Germinal center (tissue), 1 donor: ENCODE measurements at places on chromosomes 11 and 22.

DNA sequence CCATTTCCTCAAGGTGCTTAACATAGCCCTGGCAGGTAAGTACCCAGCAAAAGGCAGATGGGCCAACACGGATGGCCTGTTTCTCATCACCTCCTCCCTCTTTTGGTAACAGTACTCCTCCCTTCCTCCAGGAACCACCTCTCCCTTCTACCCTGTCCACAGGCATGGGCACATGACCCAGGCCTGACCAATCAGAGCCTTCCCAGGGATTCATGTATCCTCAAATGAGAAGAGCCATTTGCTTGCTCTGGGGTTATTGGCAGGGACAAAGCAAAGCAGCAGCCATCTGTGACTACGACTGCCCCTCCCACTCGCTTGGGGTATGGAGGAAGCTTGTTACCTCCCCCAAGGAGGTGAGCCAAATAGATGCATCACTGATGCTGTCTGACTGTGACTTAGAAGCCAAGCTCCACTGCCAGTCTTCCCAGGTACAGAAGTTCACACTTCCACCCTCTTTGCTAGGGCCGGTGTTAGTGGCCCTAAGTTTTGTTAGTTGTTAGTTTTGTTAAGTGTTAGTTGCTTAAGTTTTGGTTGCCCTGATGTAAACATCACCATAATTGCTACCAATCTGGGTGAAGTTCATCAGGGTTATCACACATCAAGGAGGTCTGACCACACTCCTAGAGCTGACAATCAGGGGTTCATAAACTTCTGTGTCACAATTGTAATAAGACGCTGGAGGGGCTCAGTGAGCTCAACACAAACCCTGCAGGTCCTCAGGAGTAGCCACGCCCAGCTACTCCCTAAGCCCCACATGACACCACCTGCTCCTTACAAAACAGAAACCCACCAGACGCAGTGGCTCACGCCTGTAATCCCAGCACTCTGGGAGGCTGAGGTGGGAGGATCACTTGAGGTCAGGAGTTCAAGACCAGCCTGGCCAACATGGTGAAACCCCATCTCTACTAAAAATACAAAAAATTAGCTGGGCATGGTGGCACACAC, 57.3 kb downstream of the ARFGAP3 start:
- no peak for DNase-seq

- DNase-seq: no peak
Measured at GRCh38 chr11:116580799-116581198, 192.0 kb downstream of the BUD13 start.

GRCh38 chr11:121145826-121146225, 44.8 kb downstream of the TECTA start:
- no peak for DNase-seq

GRCh38 chr22:39469326-39469680, 12.5 kb downstream of the MGAT3 start:
- DNase-seq: no peak

DNA sequence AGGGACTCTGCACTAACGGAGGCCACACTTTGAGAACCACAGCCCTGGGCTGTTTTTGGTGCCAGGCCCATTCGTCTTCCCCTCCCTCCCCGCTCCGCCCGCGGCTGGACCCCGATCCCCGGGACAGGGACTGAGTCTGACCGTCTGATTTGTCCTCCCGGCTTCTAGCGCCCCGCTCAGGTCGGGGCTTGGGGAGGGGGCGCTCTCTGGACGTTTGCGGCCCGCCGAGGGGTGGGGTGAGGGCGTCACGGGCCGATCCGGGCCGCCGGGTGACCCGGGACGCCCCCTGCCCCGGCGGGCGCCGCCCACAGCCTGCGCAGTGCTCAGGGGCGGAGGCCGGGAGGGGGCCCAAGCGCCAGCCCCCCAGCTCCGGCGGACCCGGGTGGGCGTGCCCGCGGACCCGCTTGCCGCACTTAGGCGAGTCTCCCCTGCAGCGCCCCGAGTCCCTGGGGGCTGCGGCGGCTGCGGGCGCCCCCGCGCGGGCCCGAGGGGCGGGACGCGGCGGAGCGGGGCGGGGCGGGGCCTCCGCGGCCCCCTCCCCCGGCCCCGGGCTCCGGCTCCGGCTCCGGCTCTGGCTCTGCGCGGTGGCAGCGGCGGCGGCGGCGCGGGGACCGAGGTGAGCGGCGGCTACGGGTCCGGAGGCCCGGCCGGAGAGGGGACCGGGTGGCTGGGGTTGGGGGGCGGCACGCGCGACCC, 33.7 kb upstream of the PRR5 start:
- DNase-seq: no peak

DNA sequence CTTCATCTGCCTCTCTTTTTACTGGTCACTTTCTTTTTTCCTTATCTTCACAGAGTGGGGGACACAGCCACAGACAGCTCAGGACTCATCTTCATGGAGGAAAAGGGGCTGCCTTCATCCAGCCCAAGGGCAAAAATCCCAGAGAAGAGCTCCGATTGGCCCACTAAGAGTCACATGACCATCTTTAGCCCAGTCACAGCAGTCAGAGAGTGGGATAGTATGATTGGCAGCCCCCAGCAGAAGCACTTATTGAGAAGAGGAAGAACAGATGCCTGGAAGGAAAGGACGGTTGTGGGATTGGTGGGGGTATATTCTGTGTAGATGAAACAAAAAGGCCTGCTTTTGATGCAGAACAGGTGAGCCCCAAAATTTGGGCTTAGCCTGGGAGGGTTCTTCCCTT, 77.8 kb downstream of the MN1 start:
- no peak for DNase-seq

- DNase-seq: no peak
Measured at GRCh38 chr22:35733791-35734516, 16.3 kb downstream of the APOL5 start.

- no peak for DNase-seq
Measured at GRCh38 chr11:104161751-104162450, 2.0 kb downstream of the PDGFD start.

GRCh38 chr22:35478633-35479107, 62.0 kb upstream of the RASD2 start:
- DNase-seq: no peak

DNA sequence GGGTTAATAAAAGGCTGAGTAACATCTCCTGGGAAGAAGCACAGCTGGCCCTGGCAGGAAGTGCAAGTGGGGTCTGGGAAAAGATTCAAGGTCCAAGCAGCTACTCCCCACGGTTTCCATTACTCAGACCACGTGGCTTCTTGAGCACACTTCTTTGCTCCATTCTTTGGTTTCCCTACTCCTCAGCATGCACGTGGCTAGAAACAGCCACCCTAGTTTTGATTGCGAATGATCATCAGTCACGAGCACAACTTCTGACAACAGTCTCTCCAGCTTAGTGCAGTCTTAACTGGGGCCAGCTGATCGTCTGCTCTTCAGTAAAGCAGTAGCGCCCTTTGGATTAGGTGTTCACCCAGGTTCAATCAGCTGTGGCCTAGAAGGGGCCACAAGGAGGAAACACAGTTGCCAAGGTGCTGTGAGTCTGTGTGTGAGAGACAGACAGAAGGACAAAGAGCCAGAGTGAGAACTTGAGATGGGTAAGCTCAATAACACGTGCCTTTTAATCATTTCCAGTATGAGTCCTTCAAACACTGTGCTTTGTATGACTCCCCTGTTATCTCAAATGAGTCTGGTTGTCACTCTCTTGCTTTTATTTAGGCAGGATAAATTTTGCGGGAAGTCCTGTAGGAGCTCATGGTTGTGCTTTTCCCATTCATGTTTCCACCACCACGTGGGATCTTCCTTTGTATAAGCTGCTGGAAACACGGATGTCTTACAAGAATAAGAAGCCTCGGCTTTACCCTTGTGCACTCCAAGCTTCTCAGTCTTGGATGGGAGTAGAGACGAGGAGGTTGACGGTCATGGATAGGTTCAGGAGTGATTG, 901 bp upstream of the PARVA start:
- no peak for DNase-seq

DNA sequence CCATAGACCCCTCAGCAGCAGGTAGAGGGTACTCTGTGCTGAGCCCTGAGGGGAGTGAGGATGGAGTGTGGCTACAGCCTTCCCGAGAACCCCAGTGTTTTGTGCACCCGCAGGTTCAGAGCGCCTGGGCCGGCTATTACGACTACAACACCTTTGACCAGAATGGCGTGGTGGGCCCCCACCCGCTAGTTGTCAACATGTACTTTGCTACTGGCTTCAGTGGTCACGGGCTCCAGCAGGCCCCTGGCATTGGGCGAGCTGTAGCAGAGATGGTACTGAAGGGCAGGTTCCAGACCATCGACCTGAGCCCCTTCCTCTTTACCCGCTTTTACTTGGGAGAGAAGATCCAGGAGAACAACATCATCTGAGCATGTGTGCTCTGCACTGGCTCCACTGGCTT, 5.6 kb upstream of the TIRAP start:
- no peak for DNase-seq

GRCh38 chr22:17260950-17261349, 41.7 kb upstream of the ADA2 start:
- DNase-seq: no peak

- no peak for DNase-seq
Measured at GRCh38 chr22:22955276-22955798, 67.7 kb downstream of the IGLL5 start.

GRCh38 chr11:126392633-126393013, 37.1 kb downstream of the ST3GAL4 start:
- DNase-seq: no peak

- no peak for DNase-seq
Measured at GRCh38 chr11:3896644-3897043, 41.2 kb downstream of the STIM1 start.

GRCh38 chr11:56183459-56183858, 7.0 kb downstream of the OR5J2 start:
- no peak for DNase-seq
